ENCODE measurements at places on chromosomes 1 and 21.

GRCh38 chr1:207134581-207134980 is 30.5 kb downstream of the C4BPA start:
- no peak for DNase-seq

DNA sequence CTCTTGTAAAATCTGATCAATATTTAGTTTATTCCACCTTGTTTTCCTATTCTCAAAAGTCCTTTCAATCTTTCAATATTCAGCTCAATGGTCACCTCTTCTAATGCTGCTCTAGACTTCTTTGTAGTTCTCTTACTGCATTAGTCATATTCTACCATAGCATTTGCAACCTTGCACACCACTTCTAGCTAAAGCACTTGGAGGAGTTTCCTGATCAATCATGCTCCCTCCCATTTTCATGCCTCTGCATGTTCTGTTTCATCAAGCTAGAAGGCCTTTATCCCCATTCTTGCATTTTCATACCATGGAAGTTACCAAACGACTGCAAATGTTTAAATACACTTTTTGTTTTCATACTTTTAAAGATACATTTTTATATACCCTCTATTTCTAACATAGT is 72.1 kb downstream of the SLC5A9 start:
- DNase-seq = no peak

DNA sequence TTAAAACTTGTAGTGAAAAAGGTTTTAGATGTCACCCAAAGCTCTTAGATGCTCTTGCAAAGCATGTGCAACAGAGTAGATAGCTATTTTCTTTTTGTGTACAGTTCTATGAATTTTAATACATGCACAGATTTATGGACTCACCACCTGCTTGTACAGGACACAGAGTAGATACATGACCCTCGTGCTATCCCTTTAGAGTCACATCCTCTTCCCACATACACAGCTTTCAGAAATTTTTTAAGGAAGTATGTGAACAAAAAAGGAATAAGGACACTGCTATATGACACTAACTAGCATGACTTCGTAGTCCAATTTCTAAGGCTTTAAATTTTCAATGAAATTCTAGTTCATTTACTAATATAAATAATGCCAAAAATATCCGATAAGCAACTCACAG is 60.9 kb downstream of the ABL2 start:
- no peak for DNase-seq

DNA sequence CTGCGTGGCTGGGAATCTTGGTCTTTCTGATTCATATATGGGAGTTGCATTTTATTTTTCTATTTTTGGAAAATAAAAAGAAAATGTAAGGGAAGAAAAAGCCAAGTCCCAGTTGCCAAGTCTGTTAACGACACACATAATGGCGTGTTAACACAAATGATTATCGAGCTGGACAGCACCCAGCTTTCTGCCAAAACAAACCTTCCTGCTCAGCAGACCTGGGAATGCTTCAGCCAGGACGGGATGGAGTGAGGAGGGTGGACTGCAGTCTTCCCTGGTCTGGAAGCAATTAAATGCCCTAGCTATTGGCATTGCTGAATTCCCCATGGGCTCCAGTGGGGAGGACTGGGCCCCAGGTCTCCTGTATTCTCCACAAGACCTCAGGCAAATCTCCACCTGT is 184.2 kb upstream of the USP24 start:
- no peak for DNase-seq

DNA sequence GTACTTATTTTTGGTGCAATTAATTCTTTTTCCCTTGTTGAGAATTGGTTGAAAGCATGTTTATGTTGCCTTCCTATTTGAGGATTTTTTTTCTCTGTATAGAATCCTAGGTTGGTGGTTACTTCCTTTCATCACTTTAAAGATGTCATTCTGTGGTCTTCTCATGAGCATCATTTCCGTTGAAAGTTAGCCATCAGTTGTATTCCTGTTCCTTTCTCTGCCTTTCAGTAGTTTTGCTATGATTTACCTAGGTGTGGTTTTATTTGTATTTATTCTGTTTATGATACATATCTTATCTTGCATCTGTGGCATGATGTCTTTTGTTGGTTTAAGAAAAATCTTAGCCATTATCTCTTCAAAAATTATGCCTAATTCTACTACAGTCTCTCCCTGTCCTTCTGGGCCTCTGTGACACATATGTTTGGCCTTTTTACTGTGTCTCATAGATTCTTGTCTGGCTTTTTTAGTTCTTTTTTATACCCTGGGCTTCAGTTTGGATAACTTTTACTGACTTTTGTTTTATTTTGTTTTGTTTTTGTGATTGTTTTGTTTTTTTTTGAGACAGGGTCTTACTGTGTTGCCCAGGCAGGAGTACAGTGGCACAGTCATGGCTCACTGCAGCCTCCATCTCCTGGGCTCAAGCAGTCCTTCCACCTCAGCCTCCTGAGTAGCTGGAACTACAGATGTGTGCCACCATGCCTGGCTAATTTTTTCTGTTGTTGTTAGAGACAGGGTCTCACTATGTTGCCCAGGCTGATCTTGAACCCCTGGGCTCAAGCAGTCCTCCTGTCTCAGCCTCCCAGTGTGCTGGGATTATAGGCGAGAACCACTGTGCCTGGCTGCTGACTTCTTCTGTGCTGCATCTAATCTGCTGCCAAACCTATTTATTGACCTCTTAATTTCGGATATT is 24.1 kb downstream of the PTGFRN start:
- DNase-seq = no peak

- no peak for DNase-seq
Observed at GRCh38 chr1:97063532-97063931, 341.9 kb downstream of the PTBP2 start.

DNA sequence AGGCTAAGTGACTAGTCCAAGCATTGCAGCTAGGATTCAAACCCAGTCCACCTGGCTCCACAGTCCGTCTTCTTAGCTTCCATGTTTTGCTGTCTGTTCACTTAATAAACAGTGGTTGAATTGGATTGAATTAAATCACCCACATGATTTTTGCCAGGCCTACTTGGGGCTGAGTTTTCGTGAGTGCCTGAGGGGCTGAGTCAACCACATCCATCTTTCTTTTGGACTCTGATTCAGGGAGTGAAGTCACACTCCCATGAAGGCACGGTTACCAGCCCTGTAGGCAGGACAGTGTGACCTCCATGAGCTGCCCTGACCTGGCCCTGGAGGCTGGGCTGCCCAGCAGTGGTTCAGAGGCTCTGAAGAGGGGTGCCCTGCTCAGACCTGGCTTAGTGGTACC is 123.7 kb downstream of the ACTL8 start:
- DNase-seq = no peak

DNA sequence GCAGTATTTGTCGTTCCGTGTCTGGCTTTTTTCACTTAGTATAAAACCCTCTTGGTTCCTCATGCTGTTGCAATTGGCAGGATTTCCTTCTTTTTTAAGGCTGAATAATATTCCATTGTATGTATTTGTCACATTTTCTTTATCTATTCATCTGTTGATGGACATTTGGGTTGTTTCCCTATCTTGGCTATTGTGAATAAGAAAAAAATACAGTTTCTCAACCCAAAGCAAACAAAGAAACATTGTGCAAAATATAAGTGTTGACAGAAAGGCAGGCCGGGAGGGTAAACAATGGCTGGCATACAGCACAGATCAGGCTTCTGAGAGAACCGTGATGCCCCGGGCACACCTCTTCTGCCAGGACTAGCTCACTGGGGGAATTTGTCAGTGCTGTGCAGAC is 26.9 kb downstream of the NENF start:
- no peak for DNase-seq

- no peak for DNase-seq
Observed at GRCh38 chr1:209655411-209656231, 3.4 kb upstream of the LAMB3 start.

GRCh38 chr1:243407284-243408018 is 151.6 kb downstream of the SDCCAG8 start:
- no peak for DNase-seq

DNA sequence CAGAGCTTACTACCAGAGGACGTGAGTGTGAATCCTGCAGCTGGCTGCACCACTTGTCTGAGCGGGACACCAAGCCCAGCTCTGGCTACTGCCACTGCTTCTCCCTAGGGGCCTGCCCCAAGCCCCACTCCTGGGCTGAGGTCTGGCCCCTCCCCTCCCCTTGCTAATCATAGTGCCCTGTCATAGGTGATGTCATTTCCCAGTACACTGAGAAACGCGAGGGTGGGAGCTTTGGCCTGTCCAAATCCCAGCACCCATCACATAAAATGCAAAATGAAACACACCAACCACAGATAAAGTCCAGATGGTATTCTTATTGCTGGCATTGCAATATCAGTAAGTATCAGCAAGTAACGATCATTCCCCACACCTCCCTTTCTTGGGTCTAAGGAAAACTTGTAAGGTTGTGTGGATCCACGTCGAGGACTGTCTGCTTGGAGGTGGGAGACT is 77.7 kb downstream of the TOMM20 start:
- DNase-seq = peak; percentile 58

- no peak for DNase-seq
Observed at GRCh38 chr1:26913754-26914619, at the start of gene NR0B2. Gene NR0B2, minus strand, starts transcription at chr1:26913975. Its CDS starts 35 bp downstream, at chr1:26913940.

Data from stimulated activated naive B cell treated with anti-CD40 and anti-IgM and Interleukin-4, amounts not matched to agents 10 μg/mL and 1 μg/mL and 100 μg/mL, for 72 hours (primary cell).